ENCODE measurements at places on chromosomes 11 and 22. TPM values are rescaled to one million over a fixed set of nuclear protein-coding genes. Genes with fewer than 3 reads are reported as not detected.

Gene DRD2
- not detected for total RNA-seq

Gene MAPK11
- total RNA-seq, result 27.8 TPM

Gene MPPED1
- not detected for total RNA-seq

Gene BDNF
- total RNA-seq, result 21.2 TPM

Gene EIF3D
- 712 TPM for total RNA-seq

Gene HBG2
- not detected for total RNA-seq

Gene IGSF22
- total RNA-seq, result not detected

Gene KCNQ1OT1
- 0.25 TPM for total RNA-seq

Gene C11orf91
- total RNA-seq, result not detected

Gene OR10A2
- not detected for total RNA-seq

Gene MS4A3
- total RNA-seq, result not detected

Gene GAL
- not detected for total RNA-seq

Gene CCDC86
- total RNA-seq, result 9.7 TPM

Gene PDGFB
- 0.57 TPM for total RNA-seq

Gene OR8G1
- not detected for total RNA-seq

All from MG63 (cell line).